Mesothelial cell of epicardium (in vitro differentiated cells): ENCODE measurements at places on chromosomes 5 and 9.

DNA sequence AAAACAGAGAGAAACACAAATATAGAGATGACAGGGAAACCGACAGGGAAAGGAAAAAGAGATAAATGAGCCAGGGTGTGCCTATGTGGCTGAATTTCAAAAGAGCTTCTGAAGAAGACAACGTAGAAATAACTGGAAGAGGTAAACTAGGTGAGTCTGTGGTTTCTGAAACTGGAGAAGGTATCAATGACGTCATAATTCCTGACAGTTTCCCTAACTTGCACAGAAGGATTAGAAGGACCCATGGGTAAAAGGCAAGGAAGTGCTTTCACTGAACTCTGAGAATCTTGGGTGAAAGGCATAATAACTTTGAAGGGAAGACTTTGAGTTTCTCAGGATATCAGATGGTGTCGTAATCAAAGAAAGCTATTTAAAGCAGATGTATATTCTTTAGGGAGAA, 790.8 kb upstream of the NUDT12 start:
- H3K27me3 ChIP-seq, result no peaks in the 10 kb centered on the region
- no peak overlapping the region for H3K4me3 ChIP-seq
- H3K27ac ChIP-seq, result no peak overlapping the region
- no peak for DNase-seq
- peaks cover 11% of the 10 kb centered on the region for H3K4me1 ChIP-seq
- no peaks in the 10 kb centered on the region for H3K36me3 ChIP-seq

- no peak for DNase-seq
- peaks cover 3% of the 10 kb centered on the region for H3K4me1 ChIP-seq
- H3K36me3 ChIP-seq, result no peaks in the 10 kb centered on the region
Measured at GRCh38 chr5:156460471-156460870, 133.5 kb downstream of the SGCD start.

DNA sequence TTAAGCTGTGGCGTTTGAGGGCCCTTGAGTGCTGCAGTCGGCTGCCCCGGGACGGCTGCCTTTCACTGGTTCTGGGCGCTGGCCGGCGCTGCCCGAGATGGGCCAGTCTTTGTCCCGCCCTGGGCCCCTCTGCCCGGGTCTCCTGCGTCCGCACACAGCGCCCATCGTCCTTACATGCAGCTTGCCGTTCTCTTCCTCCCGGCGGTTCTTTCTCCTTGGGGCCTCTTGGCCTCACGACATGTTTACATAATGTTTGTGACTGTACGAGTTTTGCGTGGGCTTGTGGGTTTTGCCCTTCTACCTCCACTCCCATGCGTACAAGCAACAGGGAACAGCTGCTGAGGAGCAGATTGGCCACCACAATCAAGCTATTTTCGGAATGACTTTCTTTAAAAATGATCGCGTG, 618 bp downstream of the TNPO1 start:
- peak overlapping the region; percentile 95 for H3K4me3 ChIP-seq
- peak overlapping the region; percentile 96 for H3K27ac ChIP-seq
- DNase-seq, result peak; percentile 70
- H3K36me3 ChIP-seq, result peaks cover 8% of the 10 kb centered on the region
- H3K4me1 ChIP-seq, result peaks cover 25% of the 10 kb centered on the region
- H3K27me3 ChIP-seq, result no peaks in the 10 kb centered on the region

DNA sequence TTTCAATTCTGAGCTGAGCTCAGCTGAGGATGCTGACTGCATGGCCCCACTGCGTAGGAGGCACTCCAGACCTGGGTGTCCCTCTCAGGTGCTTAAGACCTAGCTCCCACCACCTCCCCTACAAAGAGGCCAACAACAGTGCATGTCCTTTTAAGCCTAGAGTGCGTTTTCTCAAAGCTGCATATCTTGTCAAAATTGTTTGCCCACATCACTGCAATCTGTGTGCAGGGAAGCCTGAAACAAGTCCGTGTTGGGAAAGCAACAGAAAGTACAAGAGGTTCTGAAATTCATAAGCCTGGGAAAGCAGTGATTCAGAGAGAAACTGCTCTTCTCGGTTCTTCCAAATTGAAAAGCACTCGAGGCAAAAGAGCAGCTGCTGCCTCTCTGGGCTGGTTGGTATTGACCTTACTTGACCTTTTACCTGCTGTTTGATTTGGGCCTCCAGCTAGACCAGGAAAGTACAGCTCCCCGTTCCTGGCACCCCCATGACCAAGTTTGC, 238.4 kb downstream of the NR2F1-AS1 start:
- H3K4me1 ChIP-seq, result no peaks in the 10 kb centered on the region
- H3K36me3 ChIP-seq, result peaks cover 3% of the 10 kb centered on the region
- no peak for DNase-seq
- H3K27me3 ChIP-seq, result no peaks in the 10 kb centered on the region
- H3K27ac ChIP-seq, result no peak overlapping the region

- H3K4me3 ChIP-seq, result no peak overlapping the region
- no peak for DNase-seq
- no peaks in the 10 kb centered on the region for H3K36me3 ChIP-seq
- no peak overlapping the region for H3K27ac ChIP-seq
- H3K4me1 ChIP-seq, result peaks cover 52% of the 10 kb centered on the region
Measured at GRCh38 chr5:124001036-124001615, 489.1 kb downstream of the CSNK1G3 start.

DNA sequence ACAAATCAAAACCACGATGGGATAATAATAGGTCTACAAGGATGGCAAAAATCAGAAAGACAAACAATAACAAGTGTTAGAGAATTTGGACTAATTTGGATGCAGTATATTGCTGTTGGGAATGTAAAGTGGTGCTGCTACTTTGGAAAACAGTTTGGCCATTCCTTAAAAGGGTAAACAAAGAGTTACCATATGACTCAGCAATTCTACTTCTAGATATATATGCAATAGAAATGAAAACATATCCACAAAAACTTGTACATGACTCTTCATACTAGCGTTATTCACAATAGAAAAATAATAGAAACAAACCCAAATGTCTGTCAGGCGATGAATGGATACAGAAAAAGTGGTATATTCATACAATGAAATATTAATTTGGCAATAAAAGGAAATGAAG, 58.3 kb downstream of the JAK2 start:
- H3K27me3 ChIP-seq, result no peaks in the 10 kb centered on the region
- H3K36me3 ChIP-seq, result peaks cover 19% of the 10 kb centered on the region
- DNase-seq, result no peak
- no peak overlapping the region for H3K4me3 ChIP-seq

DNA sequence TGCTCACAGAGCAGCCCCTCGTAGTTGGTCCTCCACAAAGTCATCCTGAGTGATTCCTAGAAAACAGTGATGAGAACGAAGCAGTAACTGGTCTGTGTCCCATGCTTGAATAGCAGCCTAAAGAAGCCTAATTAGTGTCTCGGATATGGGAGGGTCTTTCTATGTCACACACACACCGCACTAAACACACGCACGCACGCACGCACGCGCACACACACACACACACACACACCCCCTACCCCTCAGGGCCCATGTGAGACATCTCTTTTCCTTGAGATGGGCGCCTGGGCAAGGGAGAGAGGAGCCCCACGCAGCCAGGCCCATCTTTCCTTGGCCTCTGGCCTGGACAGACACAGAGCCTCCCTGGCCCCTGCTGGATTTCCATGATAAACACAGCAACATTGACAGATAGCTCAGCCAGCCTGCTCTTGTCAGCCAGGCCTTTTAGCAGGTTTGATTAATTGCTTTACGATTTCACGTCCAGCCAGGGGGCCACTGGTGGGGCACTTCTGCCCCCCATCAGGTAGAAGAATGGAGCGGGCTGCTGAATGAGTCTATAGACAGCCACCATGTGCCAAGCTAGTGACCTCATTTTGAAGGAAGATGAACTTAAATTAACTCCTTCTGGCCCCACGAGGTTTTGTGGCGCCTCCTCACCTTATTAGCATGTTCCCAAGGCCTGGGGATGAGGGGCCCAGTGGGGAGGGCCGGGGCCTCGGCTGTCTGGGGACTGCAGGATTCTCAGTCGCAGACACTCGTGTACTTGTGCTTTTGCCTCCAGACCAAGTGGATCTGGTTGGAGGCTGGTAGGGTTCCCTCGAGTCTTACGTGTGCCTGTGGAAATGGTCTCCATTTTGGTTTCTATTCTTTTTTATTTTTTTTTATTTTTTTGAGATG, 36.2 kb upstream of the PRDM12 start:
- no peaks in the 10 kb centered on the region for H3K27me3 ChIP-seq
- H3K4me3 ChIP-seq, result no peak overlapping the region
- DNase-seq, result no peak
- peaks cover 23% of the 10 kb centered on the region for H3K36me3 ChIP-seq
- H3K27ac ChIP-seq, result no peak overlapping the region

GRCh38 chr9:24672336-24672735, 126.6 kb upstream of the IZUMO3 start:
- no peak for DNase-seq
- H3K4me3 ChIP-seq, result no peak overlapping the region
- no peaks in the 10 kb centered on the region for H3K36me3 ChIP-seq

GRCh38 chr5:98771382-98772109, 1.9 kb upstream of the RGMB start:
- H3K4me1 ChIP-seq, result peaks cover 56% of the 10 kb centered on the region
- no peak overlapping the region for H3K27ac ChIP-seq
- H3K27me3 ChIP-seq, result peaks cover 42% of the 10 kb centered on the region
- no peak for DNase-seq
- H3K36me3 ChIP-seq, result no peaks in the 10 kb centered on the region

DNA sequence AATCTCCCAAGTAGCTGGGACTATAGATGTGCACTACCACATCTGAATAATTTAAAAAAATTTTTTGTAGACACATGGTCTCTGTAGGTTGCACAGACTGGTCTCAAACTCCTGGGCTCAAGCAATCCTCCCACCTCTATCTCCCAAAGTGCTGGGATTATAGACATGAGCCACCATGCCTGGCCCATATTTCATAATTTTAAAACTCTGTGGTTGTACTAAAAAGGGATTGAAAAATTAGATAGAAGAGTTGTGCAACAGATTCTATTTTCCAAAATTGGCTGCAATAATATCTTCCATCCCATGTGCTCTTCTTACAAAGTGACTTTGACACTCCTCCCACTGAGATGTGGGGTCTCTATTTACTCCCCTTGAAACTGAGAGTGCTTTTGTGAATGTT, 7.6 kb upstream of the UHRF2 start:
- no peaks in the 10 kb centered on the region for H3K4me1 ChIP-seq
- peaks cover 18% of the 10 kb centered on the region for H3K27me3 ChIP-seq
- H3K4me3 ChIP-seq, result no peak overlapping the region
- no peaks in the 10 kb centered on the region for H3K36me3 ChIP-seq
- DNase-seq, result no peak
- no peak overlapping the region for H3K27ac ChIP-seq

- H3K4me3 ChIP-seq, result no peak overlapping the region
- H3K4me1 ChIP-seq, result no peaks in the 10 kb centered on the region
- DNase-seq, result no peak
- H3K27me3 ChIP-seq, result no peaks in the 10 kb centered on the region
Measured at GRCh38 chr9:29575219-29575618, 2001.9 kb upstream of the C9orf72 start.

- H3K36me3 ChIP-seq, result peaks cover 9% of the 10 kb centered on the region
- no peak overlapping the region for H3K27ac ChIP-seq
- H3K27me3 ChIP-seq, result no peaks in the 10 kb centered on the region
- no peak for DNase-seq
Measured at GRCh38 chr9:137656416-137656815, 37.6 kb downstream of the EHMT1 start.

DNA sequence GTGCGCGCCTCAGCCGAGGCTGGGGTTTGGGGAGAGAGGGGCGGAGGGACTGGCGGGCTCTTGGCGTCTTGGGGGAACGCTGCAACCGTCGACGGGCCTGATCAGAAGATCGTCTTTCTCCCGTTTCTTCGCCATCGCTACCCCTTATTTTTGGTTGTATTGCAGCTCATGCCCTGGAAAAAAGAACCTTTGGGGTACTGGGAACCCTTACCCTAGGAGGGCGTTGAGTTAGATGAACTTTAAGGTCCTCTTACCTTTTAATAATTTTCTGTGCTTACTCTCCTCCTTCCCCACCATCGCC, 719 bp downstream of the PAIP2 start:
- peaks cover 30% of the 10 kb centered on the region for H3K4me1 ChIP-seq
- H3K4me3 ChIP-seq, result peak overlapping the region; percentile 96
- no peak for DNase-seq

- DNase-seq, result no peak
- H3K4me3 ChIP-seq, result no peak overlapping the region
- H3K36me3 ChIP-seq, result no peaks in the 10 kb centered on the region
- H3K27me3 ChIP-seq, result peaks cover 25% of the 10 kb centered on the region
- peaks cover 2% of the 10 kb centered on the region for H3K4me1 ChIP-seq
Measured at GRCh38 chr5:109964136-109964535, 274.4 kb downstream of the MAN2A1 start.

DNA sequence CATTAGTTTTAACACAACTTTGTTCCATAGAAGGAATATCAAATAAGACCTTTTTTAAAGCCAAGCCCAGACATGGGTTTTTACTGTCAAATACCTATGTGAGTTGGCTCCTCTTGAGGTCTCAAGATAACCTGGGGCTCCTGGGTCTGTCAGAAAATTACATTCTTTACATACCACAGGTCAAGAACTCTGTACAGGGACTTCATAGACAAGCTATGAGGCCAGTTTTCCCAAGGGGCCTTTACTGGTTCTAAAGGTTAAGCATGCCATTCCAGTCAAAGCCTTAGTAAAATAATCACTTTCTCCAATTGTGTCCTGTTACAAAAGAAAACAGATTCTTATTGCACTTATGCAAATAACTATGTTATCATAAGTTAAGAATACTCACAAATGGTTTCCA, 15.5 kb upstream of the SMC2 start:
- H3K36me3 ChIP-seq, result no peaks in the 10 kb centered on the region
- no peak overlapping the region for H3K27ac ChIP-seq
- H3K27me3 ChIP-seq, result no peaks in the 10 kb centered on the region
- DNase-seq, result no peak
- H3K4me3 ChIP-seq, result no peak overlapping the region

DNA sequence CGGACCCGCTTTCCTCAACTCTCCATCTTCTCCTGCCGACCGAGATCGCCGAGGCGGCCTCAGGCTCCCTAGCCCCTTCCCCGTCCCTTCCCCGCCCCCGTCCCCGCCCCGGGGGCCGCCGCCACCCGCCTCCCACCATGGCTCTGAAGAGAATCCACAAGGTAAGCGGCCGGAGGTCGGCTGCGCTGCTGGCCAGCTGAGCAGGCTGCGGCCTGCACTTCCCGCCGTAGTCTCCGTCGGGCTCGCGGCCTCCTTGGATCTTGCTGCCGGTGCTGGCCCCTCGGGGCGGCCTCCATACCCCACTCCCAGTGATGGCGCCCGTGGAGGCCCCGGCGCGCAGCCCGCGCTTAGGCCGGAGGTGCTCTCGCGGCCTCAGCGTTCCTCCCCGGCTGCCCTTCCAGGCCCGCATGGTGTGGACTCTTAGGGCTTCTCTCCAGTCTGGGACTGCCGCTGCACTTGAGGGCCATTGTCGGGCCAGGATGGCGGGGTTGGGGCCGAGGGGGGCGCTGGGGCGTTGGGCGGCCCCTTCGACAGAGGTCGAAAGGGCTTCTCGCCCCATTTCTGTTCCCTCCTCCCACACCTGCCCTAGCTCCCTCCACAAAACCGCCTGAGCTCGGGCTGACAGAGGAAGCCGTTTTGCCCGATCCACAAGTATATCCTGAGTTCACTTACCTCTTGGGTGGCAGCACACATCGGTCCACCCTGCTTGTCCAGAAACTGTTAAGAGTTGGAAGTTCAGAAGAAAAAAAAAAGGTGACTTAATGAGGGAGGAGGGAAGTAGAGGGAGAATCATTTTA, 714 bp downstream of the UBE2D2 start:
- H3K4me1 ChIP-seq, result peaks cover 32% of the 10 kb centered on the region
- H3K36me3 ChIP-seq, result peaks cover 6% of the 10 kb centered on the region
- no peaks in the 10 kb centered on the region for H3K27me3 ChIP-seq
- DNase-seq, result peak; percentile 47
- H3K27ac ChIP-seq, result peak overlapping the region; percentile 97

GRCh38 chr5:170466988-170467707, 36.7 kb upstream of the KCNIP1 start:
- no peak overlapping the region for H3K4me3 ChIP-seq
- peaks cover 34% of the 10 kb centered on the region for H3K27me3 ChIP-seq

GRCh38 chr5:119016125-119016774, 27.9 kb upstream of the DTWD2 start:
- H3K27me3 ChIP-seq, result no peaks in the 10 kb centered on the region
- peaks cover 1% of the 10 kb centered on the region for H3K36me3 ChIP-seq
- no peak overlapping the region for H3K4me3 ChIP-seq
- no peak for DNase-seq
